ENCODE measurements at places on chromosomes 11 and 22.

DNA sequence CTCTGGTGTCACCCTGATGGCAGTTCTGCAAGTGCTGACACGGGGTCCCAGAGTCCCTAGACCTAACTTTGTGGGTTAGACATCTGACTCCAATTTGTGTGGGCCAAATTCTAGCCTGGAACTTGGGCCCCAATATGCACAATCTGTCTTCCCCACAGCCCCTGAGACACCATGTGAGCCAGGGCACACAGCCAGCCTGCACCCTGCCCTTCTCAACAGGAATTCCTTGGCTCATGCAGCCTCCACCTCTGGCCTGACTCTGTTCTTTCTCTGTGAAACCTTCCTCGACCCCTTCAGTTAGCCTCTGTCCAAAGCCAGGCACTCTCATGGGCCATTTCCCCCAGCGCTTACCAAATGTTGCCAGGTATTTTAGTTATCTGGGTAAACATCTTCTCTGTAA is 59.1 kb upstream of the POU2AF1 start:
- DNase-seq, result no peak

DNA sequence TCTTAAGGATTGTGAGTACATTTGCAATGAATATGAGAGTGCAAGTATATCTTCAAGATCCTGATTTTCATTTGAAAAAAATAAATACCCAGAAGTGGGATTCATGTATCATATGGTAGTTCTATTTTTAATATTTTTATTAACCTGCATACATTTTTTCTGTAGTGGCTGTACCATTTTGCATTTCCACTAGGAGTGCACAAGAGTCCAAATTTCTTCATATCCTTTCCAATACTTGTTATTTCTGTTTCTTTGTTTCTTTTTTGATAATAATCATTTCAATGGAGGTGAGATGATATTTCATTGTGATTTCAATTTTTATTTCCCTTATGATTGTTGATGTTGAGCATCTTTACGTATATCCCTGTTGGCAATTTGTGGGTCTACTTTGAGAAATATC is 759.8 kb upstream of the CNTN5 start:
- DNase-seq, result no peak

- DNase-seq, result no peak
Measured at GRCh38 chr11:112780351-112781087, 180.7 kb upstream of the NCAM1 start.

DNA sequence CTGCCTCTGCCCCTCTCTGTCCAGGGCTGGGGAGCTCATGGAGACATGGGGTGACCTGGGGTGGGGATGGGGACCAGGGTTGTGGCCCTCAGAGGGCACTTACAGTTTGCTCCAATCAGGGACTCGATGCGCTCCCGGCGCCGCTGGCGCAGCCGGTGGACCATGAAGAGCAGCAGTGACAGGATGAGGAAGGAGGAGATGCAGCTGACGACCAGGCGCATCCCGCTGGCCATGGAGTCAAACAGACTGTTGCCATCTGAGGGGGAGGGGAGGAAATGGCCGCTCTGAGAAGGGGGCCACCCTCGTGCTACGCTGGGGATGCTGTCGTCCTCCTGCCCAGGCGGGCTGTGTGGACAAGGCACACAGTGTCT is 80.5 kb downstream of the DGCR2 start:
- DNase-seq, result no peak
